ENCODE measurements at places on chromosomes 11 and 22.

DNA sequence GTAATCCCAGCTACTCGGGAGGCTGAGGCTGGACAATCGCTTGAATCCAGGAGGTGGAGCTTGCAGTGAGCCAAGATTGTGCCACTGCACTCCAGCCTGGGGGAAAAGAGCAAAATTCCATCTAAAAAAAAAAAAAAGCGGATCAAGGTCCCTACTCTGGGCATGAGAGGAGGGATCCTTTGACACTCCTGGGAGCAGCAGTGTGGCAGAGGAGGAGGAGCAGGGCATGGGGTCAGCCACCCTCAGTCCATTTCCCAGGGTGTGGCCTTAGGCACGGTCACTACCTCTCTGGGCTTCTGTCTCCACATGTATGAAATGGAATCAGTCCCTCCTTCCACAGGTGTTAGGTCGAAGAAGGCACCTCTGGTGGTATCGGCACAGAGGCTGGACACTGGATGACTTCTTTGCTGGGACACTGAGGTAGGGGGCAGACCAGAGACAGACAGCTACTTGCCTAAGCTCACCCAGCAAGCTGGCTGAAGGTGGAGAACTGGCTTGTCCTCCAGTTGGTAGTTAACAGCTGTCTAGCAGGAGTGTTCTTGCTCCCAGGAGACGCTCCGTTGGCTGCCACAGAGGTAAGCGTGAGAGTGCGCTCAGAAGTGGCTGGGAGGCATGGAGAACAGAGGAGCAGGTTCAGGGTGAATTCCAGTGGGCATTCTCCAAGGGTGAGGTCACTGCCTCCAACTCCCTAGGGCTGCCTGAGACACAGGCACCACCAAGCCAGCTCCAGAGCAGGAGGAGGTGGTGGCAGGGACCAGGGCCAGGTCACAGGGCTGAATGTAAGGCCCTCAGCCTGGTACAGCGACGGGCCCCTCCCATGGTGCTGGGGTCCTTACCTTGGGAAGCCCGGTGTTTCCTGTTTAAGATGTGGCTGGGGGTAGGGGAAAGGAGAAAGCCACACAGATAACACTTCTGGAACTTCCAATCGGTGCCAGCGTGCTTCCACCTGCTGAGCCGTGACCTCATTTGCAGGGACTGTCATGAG, 19.5 kb downstream of the TXN2 start:
- no peak for DNase-seq

DNA sequence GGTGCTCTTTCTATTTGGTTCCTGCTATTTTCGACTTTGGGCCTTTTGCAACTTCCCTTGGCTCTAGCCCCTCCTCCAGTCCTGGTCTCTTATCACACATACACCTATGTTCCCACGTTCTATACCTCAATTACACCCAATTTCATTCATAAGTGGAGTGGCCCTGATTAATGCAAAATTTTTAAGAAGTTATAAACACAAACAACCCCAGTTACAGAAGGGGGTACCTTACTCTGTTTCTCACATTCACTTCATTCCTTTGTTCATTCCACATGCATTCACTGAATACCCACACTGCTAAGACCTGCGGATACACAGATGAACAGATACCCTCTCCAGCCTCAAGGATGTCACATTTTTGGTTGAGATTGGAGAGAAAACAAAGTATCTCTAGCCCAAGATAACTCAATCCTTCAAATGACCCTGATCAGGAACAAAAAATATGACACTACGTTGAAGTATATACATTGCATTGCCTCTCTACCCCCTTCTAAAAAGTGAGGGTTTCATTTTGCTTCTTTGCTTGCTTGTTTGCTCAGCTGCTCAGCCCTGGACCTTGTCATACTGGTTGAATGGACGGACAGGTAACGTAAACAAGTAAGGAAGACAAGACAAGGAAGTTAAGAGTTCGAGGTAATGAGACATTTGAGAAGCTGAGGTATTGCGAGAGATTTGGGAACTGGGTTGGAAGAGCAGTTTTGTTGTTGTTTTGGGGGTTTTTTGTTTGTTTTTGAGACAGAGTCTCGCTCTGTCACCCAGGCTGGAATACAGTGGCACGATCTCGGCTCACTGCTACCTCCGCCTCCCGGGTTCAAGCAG, 3.6 kb upstream of the VPS37C start:
- peak; percentile 81 for DNase-seq

DNA sequence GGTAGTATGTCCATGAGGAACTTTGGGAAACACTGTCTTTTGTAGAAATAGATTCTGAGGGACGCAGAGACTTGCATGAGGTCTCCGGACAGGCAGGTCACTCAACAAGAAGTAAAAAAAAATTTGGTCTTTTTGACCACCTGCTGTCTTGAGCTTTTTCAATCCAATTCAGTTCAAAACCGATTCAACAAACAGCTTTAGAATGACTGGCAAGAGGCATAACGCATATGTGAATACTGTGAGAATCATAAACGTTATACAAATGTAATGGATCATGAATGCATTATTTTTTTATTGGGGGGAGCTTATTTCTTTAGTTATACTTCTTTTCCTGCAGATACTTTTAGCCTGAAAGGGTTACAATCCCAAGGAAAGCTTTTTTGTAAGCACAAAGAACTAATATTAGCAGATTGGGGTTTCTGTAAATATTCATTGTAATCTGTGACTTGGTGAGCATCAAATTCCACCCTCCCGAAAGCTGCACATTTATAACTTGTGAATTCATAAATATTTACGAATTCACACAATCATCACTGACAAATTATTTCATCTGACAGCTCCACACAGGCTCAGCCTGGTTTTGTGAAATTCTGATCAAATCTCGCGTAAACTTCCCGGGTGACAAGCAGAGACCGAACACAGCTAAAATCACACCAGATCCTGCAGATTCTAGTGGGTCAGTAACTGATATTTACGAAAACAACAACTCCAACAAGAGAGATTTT, 507.7 kb downstream of the MN1 start:
- no peak for DNase-seq

DNA sequence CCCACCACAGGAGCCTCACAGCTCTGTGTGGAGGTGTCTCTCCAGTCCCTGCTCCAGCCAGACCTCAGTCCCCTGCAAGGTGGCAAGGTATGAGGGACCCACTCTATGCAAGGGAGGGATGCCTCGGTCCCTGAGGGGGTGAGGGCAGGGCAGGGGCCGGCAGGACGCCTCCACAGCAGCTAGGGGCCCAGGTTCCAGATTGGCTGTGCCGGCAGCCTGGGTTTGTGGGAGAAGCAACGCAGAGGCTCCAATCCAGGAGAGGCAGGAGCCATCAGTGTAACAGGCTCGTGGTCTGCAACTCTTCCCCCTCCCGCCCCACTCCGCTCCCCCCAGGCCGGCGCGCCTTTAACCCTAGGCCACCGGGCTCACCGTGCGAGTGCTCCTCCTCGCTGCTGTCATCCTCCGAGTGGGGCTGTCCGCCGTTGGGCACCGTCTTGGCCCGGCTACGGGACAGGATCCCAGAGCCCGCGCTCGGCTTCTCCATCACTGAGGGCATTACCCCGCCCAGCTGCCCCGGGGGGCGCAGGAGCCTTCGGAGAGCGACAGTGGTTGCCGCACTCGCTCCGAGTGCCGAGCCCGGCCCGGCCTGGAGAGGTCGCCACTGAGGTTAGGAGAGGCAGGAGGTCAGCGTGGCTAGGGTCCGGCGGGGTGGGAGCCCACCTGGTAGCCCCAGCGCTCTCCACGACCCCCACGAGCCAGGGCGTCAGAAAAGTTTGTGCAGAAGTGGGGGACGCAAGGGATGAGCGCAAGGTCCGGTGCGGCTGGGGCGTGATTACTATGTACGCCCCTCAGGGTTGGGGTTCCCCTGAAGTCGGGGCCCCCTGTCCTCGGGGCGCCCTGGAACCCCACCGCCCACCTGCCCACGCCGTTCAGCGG, 765 bp downstream of the RCOR2 start:
- peak; percentile 80 for DNase-seq

DNA sequence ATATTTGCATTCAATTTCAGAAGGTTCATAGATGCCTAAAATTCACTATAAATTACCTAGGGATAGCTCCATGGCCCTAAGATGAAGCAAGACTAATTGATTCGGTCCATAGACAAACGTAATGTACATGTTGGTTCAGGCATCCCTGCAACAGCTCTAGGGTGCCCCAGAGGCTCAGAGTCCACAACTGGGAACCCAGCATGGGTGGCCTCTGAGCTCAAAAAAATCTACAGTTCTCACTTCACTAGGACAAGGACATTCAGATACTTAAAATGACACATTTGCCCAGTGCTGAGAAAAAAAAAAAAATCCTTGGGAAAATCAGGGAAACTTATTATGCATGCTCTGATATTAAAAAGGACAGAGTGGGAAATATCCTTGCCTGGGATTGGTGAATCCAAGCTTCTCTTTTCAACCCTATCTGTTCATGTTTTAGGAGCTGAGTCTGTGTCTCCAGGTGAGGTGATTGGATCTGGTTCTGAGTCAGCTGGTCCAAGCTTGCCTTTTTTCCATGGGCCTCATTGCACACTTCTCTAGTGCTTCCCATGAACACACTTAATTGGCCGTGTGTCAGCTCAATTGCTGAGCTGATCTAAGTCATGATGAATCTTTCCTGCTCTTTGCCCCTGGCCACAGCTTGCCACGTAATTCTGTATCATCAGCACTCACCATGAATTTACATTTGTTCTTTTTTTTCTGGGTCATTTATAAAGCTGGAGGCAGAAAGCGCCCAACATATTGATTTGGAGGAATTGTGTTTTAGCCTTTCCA, 116.3 kb upstream of the RCN1 start:
- DNase-seq = no peak

GRCh38 chr22:22939588-22940368, 52.2 kb downstream of the IGLL5 start:
- no peak for DNase-seq

DNA sequence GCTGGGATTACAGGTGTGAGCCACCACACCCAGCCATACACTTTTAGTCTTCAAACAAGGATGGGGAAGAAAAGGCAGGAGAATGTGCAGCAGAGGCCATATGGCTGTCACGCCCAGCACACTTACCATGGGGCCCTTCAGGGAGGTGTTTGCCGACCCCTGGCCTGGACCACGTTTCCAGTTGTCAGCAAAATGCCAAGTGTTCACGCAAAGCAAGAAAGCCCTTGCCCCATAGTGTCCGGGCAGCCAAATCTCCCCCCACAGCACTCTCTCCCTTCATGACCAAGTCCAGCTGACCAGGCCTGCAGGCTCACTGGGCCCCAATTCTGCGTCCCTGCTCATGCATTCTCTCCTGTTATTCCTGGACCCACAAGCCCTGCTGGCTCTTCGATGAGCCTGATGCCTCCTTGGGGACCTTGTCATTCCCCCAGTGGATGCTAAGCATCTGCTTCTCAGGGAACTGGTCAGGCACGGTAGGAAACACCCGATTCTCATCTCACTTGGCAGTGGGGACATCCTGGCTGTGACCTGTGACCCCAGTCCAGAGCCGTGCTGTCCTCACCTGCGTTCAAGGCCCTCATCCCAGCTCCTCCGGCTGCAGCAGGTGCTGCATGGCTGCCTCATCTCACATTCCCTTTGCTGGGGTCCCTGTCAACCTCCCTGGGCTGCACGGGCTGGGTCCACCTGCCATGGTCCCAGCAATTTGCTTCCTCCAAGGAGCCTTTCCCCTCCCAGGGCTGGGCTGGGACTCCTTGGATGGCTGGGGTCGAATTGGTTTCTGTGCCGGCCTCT, 96.4 kb downstream of the CTTN start:
- no peak for DNase-seq

- DNase-seq = no peak
These were observed 36.7 kb upstream of the AMPD3 start for GRCh38 chr11:10418259-10418949.

GRCh38 chr22:36613958-36614357, 85.0 kb upstream of the EIF3D start:
- no peak for DNase-seq

GRCh38 chr22:43434928-43435311, 23.1 kb downstream of the MPPED1 start:
- no peak for DNase-seq

DNA sequence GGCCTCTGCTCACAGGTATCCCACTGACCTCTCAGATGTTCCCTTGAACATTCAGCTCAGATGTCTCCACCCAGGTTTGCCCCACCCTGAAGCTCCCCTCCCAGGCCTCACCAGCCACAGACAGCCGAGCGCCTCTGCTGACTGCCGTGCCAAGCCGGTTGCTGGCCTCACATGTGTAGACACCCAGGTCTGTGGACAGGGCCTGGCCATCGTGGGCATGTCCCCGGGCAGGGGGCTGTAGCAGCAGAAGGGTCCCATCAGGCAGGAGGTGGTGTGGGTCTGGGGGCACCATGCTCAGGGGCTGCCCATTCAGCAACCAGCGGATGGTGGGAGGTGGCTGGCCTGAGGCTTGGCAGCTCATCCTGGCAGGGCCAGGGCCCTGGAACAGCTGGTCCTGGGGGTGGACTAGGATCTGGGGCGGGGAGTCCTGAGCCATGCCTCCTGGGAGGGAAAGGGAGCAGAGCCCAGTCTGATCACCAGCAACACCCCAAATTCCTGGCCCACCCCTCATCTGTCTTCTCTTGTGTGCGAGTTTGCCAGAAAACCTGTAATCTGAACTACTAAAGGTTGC, 759 bp downstream of the ROBO4 start:
- no peak for DNase-seq

DNA sequence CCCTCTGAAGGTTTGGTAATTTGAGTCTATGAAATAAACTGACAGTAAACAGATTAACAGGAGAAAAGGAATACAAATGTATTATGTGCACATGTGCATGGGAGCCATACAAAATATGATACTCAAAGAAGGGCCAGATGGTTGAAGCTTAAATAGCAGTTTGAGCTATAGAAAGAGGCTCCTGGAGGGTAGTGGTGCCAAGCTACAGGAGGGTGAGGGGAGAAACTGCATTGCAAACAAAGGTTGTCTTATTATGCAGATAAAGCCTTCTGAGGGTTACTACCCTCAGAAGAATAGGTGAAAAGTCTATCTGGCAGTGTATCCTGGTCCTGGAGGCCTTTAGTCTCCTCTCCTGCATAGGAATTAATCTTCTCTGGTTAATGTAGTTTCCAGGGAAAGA, 267.3 kb upstream of the MPPED2 start:
- no peak for DNase-seq

DNA sequence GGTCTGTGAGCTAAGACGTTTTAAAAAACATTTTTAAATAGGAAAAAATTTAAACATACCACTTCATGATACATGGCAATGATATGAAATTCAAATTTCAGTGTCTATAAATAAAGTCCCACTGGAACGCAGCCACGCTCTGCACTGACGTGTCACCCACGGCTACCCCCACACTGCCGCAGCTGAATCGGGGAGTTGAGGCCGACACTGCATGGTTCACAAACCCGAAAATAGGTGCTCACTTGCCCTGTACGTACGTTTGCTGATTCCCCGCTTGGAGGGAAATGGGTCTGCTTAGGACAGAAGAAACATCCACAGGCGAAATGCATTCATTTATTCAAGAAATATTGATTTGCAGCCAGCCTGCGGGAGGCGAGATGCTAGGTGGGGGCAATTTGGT, 1342.3 kb downstream of the TBC1D22A start:
- no peak for DNase-seq

- no peak for DNase-seq
These were observed 66.9 kb downstream of the KCNQ1 start for GRCh38 chr11:2511421-2512369.

GRCh38 chr22:49350441-49351121, 477.1 kb downstream of the BRD1 start:
- DNase-seq = no peak
